ENCODE measurements at places on chromosomes 4 and X.

DNA sequence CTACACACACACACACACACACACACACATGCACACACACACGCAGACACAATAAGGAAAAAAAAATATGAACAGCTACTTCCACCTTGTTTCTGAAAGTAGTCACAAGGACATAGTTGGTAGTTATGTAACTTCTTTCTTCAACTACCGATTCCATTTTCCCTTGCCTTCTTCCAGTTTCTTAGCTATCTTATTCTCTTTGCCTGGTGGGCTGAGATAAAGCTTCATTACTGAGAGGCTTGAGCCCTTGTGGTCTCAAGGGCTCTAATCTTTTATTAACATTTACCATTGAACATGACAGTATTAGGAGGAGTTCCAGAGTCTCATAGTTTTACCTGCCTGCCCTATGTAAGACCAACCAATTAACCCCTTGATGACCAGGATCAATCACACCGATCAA, 8.9 kb upstream of the SMIM10 start:
- DNase-seq: no peak

DNA sequence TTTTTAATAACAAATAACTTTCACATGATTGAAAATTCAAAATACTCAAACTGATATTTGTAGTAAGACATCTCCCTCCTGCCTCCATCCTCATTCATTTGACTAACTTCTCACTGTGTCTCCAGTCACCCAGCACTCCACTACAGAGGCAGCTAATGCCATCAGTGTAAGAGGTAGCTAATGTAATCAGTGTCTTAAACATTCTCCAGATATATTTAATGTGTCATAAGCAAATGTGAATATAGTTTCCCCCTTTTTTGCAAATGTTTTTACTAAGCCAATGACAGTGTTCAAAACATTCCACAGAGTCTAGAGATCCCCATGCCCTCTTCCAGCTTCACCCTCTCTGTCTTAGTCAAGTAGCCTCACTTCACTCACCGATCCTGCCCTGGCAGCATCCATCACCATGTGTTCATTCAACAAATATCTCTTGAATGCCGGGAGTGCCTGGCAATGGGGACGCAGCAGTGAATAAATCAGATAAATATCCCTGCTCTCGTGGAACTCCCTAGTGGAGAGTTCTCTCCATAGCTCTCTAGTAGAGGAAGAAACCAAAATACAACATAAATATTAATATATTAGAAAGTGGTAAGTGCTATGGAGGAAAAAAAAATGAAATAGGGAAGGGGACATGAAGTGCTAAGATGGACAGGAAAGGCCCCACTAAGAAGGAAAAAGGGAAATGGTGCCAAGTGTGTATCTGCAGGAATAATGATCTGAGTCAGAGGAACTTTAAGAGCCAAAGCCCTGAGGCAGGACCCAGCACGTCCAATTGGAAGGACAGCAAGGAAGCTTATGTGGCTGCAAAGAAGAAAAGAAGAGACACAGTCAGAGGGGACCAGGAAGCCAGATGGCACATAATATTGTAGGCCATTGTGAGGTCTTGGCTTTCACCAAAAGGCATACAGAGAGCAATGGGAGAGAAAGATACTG, 18.7 kb downstream of the SCFD2 start:
- peak; percentile 24 for DNase-seq

GRCh38 chrX:55754861-55755294, 37.3 kb downstream of the RRAGB start:
- no peak for DNase-seq

DNA sequence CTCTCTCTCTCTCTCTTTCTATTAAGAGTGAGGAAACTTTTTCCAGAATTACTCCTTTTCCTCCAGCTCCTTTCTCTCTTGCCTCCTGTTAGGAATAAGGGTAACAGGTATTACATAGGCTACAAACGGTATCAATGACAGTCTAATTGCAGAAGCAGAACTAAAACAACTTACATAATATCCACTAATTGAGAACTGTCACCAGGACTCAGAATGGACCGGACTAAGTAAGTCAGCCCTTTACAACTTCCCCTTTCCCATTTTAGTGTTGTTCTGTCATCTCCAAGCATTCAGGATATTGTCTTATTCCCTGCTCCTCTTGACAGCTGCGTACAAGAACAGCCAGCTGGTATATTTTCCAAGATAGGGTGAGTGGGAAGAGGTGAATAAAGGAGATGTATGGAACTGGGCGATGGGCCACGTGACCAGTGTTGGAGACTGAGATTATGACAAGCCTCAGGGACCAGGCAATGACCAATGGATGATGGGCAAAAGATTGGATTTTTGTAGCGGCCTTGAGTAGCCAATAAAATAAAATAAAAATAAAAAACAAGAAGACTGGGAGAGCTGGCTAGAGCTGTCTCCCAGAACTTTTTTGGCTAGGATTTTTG, 2.3 kb upstream of the FNIP2 start:
- no peak for DNase-seq

- DNase-seq: no peak
Observed at GRCh38 chrX:105265093-105265492, 44.6 kb upstream of the TEX13A start.

DNA sequence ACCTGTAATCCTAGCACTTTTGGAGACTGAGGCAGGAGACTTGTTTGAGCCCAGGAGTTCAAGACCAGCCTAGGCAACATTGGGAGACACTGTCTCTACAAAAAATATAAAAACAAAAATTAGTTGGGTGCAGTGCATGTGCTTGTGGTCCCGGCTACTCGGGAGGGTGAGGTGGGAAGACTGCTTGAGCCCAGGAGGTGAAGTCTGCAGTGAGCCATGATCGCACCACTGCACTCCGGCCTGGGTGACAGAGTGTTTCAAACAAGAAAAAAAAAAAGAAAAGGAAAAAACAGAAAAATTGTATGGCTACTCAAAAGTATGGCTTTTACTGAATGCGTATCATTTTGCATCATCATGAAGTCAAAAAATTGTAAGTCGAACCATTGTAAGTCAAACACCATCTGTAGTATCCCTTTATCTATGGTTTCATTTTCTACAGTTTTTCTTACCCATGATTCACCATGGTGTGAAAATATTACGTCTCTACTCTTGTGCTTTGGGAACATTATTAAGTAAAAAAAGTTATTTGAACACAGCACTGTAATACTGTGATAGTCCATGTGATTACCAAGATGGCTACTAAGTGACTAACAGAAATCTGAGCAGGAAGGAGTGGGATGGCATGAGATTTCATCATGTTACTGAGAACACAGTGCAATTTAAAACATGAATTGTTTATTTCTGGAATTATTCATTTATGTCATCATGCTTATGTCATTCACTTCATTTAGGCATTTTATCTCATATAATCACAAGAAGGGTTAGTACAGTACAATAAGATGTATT, 26.5 kb upstream of the MANBA start:
- no peak for DNase-seq

GRCh38 chr4:106048250-106048971, 153.1 kb downstream of the NPNT start:
- no peak for DNase-seq

- no peak for DNase-seq
Observed at GRCh38 chrX:29841750-29842149, 373.6 kb upstream of the MAGEB2 start.

DNA sequence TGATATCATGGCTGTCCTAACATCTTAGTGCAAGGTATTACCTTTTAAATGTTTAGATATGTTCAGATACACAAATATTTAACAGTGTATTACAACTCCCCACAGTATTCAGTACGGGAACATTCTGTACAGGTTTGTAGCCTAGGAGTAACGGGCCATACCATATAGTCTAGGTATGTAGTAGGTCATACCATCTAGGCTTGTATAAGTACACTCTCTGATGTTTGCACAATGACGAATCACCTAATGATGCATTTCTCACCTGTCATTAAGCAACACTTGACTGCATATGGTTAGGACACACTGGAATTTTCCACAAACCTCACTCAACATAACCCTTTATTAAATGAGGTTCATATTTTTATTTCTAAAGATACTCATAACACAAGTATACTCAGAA, 67.7 kb downstream of the THOC2 start:
- no peak for DNase-seq

All from midbrain (tissue), 1 donor.